Spleen (tissue), 13 donors: ENCODE measurements at places on chromosomes 5 and 9. TPM values are rescaled to one million over a fixed set of nuclear protein-coding genes. Genes with fewer than 3 reads are reported as not detected.

GRCh38 chr5:78624011-78624541, 24.5 kb downstream of the LHFPL2 start:
- no peak for DNase-seq

GRCh38 chr9:3650994-3651622, 125.3 kb upstream of the RFX3 start:
- no peak for DNase-seq

GRCh38 chr9:133004091-133004998, 25.9 kb downstream of the GFI1B start:
- peak; percentile 81 for DNase-seq

- no peak for DNase-seq
Observed at GRCh38 chr5:112642885-112643284, 94.8 kb upstream of the APC start.

- no peak for DNase-seq
Observed at GRCh38 chr5:134517553-134517952, 7.9 kb upstream of the JADE2 start.

DNA sequence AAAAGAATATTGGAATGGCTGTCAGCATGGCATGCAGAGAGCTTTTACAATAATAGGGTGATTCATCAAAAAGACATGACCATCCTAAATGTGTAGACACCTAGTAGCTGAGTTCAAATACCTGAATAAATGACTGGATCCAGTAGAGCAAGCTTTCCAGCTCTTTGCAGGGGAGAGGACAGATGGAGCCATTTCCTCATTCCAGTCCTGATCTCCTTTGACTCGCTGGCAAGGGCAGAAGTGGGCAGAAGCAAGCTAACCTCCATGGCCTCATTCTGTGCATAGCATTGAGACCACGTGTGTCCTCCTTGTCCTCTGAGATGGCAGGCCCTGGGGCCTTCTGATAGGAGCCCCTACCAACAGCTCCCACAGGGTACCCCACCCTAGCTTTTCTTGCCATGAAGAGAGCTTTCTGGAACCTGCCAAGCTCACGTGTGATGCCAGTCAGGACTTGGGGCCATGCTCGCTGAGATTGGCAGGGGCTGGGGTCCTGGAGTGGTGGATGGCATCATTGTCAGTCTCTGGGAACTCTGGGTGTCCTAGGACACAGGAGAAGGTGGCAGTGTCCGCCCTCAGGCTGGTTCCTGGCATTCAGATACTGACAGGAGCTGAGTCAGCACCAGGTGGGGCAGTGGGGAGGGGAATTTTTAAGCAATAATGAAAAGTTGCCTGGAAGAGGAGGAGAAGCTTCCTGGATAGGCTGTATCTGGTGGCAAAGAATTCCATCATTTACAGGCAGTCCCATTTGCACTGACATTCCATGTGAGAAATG, 33.6 kb downstream of the WWC1 start:
- peak; percentile 33 for DNase-seq

- no peak for DNase-seq
Observed at GRCh38 chr5:60084226-60084625, 190.7 kb upstream of the PDE4D start.

DNA sequence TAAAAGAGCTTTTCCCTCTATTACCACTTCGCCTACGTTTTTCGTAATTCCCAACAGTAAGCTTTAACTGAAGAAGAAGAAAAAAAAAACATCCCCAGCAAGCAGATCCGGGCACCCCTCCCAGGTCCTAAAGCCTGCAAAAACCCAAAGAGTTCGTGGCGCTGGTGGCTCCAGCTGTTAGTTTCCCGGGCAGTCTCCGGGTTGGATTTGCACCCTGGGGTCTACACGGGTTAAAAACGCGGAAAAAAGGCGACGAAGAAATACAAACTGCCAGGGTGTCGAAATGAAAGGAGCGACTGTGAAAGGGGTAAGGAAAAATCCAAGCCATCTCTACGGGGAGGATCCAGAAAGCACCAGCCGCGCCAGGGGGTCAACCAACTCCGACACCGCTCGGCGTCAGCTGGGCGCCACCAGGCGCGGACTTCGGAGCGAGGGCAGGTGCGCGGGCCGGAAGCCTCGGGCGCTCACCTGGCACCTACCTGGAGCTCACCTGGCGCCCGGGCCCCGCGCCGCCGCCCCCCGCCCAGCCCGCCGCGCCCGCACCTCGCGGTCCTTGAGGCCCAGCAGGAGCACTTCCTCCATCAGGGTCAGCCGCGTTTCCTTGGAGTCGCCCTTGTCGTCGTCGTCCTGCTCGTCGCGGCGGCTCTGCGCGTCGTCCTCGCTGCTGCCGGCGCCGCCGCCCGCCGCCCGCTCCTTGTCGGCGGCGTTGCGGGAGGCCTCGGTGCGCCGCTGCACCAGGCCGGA, 680 bp downstream of the GOLPH3 start:
- peak; percentile 93 for DNase-seq

GRCh38 chr9:91077624-91078368, 276.2 kb downstream of the SYK start:
- DNase-seq = no peak

DNA sequence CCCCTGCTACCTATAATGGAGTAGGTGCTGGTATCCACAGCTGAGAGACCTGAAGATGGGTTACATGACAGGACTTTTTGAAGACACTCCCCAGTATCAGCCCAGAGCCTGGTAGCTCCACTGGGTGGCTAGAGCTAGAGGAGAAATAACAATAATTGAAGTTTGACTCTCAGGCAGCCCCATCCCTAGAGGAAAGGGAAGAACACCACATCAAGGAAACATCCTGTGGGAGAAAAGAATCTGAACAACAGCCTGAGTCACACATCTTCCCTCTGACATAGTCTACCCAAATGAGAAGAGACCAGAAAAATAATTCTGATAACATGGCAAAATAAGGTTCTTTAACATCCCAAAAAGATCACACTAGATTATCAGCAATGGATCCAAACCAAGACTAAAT, 432.1 kb downstream of the CDH18 start:
- no peak for DNase-seq

GRCh38 chr9:93895535-93895934, 59.6 kb downstream of the BARX1 start:
- peak; percentile 37 for DNase-seq

DNA sequence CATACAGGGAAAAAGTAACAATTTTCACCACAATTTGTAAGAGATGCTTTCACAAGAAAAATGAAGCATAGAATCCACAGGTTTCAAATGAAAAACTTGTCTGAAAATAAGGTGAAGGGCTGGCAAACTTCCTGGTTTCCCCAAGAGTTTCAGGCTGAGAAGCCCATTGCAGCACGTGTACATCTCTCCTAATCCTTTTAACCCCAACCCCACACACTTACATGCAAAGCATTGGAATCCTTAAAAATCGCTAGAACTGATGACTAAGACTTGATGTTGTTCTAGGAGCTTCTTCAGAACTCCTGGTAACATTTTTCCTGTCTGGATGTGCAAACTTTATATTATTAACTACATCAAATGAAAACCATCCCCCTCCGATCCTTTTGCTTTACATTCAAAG, 317.8 kb upstream of the RGMB start:
- no peak for DNase-seq

DNA sequence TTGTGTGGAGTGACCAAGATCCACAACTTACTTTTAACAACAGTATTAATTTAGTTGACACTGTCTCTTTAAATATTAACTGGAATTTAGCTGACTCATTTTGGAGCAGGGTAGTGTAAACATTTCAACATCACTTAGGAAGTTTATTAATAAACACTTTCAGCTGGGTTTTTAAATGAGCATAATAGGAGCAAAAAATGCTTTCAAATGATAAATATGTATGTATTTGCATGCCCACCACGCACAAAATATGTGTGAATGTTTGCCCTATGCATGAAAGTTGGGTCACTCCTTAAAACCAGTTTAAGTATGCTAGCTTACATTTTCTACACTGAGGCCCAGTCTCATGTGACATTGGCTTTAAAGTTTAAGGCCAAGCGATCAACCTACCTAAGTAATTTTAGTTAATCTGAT, 2.9 kb downstream of the ZFAND5 start:
- DNase-seq = no peak

- no peak for DNase-seq
Observed at GRCh38 chr5:155303120-155303519, 289.6 kb downstream of the KIF4B start.

GRCh38 chr5:176543428-176544182, 5.5 kb upstream of the CDHR2 start:
- peak; percentile 95 for DNase-seq

DNA sequence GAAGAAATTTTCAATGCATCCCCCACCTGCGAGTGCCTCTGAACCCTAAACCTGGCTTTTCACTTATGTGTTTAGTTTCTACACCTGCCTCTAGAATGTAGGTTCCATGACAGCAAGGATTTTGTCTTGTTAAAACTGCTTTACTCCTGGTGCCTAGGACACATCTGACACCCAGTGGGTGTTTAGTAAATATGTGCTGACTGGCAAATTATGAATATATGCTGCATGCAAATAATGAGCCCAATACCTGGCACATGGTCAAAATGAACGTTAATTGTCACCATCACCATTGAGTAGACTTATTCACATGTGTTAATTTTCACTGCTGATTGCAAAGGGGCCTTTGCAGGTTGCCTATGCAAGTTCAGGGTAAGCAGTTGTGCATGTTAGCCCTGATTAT, 249.9 kb upstream of the WWC1 start:
- no peak for DNase-seq

GRCh38 chr9:114745108-114745848, 60.6 kb downstream of the TNFSF15 start:
- DNase-seq = no peak

DNA sequence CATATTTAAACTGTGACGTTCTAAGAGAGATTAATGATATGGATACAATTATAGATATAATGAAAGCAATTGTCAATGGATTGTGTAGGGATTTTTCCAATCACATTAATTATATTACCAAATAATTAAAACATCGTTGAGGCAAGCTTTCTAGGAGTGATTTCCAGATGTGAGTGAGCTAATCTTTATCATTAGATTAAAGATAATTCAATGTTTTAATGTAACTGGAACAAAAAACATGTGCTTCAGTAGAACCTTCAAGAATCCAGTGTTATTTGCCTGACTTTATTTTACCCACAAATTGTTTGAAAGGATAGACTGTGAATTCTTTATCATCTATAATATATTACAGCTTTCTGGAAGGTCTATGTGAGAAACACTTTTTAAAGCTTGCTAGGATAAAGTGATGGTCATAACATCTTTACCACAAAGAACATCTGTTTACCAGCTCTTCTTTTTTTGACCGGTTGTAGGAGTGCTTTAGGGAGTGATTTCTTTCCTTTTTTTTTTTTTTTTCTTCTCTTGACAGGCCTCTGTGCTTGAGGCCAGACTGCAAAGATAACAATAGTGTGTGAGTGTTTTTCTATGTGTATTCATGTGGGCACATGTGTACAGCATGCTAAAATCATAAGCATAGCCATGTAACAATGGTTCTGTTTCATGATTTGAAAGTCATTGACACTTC, 35.0 kb downstream of the SNCAIP start:
- DNase-seq = no peak

DNA sequence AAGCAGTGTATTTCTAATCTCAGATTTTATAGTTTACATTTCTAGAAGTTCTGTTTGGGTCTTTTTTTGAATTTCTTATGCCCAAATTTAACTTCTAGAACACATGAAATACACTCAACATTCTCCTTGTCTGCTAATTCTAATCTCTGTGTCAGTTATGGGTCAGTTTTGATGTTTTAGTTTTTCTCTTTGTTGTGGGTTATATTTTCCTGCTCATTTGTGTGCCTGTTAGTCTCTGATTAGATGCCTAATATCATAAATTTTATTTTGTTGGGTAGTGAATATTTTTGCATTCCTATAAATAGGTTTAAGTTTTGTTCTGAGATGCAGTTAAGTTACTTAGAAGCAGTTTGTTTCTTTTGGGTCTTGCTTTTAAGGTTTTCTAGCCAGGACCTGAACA, 12.4 kb downstream of the LCP2 start:
- DNase-seq = no peak

GRCh38 chr5:116738615-116739261, 164.1 kb upstream of the SEMA6A start:
- DNase-seq = no peak

DNA sequence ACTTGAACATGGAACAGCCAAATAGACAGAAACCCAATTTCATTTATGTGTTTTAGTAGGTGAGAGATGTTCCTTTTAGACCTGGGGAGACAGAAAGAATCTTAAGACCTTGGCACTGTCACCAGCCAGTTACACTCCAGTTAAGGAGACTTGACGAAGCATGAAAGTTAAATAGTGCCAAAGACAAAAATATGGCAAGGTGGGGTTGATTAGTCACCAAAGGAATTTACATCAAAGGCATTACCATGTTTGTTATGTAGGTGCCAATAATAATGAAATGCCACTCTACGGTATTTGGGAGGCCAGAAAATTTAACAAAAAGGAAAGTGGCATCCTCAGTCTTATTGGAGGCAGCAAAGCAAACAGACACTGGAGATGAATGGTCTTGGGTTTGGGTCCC, 9.2 kb upstream of the IL12B start:
- no peak for DNase-seq

ROPN1L gene
- total RNA-seq = 24.7 TPM

FAT2 gene
- total RNA-seq = 0.09 TPM

PLEKHG4B gene
- 0.41 TPM for total RNA-seq

ASTN2 gene
- 3.9 TPM for total RNA-seq

NUP155 gene
- 26.7 TPM for total RNA-seq

KCNN2 gene
- total RNA-seq = 0.54 TPM

CDX1 gene
- total RNA-seq = not detected

PCDHGA7 gene
- total RNA-seq = 2.6 TPM

MXD3 gene
- 20.7 TPM for total RNA-seq

EDIL3 gene
- total RNA-seq = 2.5 TPM

PCDHGA5 gene
- total RNA-seq = 1.4 TPM
